NCI-H187 (cell line): ENCODE measurements at places on chromosomes 6 and 20.

- DNase-seq, result no peak
These were observed 29.8 kb upstream of the SEC63 start for GRCh38 chr6:107987805-107988204.

DNA sequence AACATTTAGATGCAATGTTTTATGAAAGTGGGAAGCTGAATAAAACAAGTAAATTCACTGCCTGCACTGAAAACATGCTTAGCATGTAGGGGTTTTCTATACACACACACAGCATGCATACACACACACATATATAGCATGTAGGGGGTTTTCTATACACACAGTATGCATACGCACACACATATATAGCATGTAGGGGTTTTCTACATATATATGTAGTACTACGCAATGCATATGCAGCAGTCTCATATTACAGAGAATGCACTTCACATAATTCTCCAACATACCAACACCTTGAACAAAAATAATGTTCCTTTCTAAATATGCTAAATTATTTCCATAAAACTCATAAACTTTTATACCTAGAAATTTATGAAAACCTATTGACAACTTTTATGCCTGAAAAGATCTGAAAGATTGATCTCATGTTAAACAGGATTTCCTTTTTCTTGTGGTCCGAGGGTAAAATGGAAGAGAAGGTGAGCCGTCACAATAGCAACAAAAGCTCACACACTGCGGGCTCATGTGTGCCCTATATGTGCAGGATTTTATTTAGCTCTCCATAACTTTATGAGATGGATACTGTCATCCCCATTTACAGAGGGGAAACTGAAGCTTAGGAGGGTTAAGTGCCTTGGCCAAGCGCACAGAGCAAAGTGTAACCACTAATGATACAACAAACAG, 81.9 kb upstream of the TULP1 start:
- no peak for DNase-seq

DNA sequence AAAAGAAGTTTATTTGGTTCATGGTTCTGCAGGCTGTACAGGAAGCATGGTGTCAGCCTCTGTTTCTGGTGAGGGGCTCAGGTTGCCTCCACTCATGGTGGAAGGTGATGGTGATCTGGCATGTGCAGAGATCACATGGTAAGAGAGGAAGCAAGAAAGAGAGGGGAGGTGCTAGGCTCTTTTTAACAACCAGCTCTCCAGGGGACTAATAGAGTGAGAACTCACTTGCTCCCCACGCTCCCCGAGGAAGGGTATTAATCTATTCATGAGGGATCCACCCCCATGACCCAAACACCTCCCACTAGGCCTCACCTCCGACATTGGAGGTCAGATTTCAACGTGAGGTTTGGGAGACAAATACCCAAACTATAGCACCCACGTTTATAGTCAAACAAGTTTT, 4.0 kb upstream of the GJB7 start:
- no peak for DNase-seq

DNA sequence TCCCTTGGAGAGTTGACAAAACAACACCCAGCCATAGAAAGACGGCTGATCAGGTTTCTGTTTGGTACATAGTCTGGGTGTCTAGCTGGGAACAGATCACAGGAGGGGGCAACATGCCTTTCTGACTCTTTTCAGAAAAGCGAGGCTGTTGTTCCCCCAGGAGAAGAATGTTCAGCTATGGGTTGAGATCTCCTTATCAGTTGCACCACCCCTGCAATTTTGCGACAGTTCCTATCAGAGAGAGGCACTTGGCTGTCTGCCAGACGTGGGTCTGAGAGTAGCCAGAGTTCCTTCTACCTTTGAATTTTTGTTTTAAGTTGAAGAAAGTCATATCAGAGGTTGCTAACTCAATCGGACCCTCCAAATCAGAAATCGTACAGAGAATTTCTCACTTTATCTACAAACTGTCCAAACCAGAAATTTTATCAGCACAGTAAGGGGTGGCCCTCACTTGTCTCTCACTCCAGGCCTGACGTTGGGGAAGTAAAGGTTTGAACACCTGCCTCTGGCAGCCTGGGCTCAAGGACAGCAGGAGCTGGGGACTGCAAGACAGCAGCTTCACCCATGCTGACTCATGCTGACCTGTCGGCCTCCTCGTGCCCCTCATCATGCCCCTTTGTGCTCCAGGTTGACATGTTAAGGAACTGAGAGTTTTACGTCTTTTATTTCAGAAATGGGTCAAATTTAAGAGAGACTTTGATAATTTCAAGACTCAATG, 42.3 kb downstream of the TMC2 start:
- no peak for DNase-seq

GRCh38 chr6:15948930-15949900, 179.7 kb upstream of the MYLIP start:
- DNase-seq, result peak; percentile 58

GRCh38 chr6:7479801-7480266, 61.6 kb upstream of the DSP start:
- peak; percentile 13 for DNase-seq
